ENCODE measurements at places on chromosomes 2 and 18.

DNA sequence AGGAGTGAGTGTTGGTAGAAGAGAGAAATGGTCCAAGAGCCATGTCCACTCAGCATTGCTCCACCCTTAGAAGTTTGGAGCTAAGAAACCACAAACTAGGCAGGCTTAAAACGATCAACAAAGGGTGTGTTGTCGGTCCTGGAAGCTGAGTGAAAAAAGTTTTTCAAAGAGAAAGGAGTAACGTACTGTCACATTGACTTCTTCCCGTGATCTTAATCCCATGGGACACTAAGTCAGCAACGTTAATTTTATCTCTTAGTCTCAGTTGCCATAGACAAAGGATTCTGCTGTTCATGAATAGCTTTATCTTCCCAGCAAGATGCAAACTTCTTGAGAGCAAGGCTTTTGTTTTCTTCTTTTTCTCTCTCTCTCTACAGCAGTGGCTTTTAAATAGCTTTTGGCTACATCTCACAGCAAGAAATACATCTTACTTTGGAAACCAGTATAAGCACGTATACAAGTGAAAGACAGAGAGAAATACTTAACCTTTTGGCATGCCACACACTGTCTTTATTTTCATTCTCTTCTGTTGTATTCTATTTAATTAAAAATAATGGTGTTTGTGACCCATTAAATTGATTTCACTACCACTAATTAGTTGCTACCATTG lies 377.4 kb downstream of the TGIF1 start:
- no peak for DNase-seq

- no peak for DNase-seq
Measured at GRCh38 chr2:33247365-33247764, 229.1 kb upstream of the RASGRP3 start.

- DNase-seq, result no peak
Measured at GRCh38 chr2:123540291-123540690, 484.8 kb upstream of the CNTNAP5 start.

- no peak for DNase-seq
Measured at GRCh38 chr2:226618875-226619605, 180.6 kb downstream of the IRS1 start.

- no peak for DNase-seq
Measured at GRCh38 chr2:228658998-228659397, 477.5 kb upstream of the SPHKAP start.

GRCh38 chr2:221145396-221145795 lies 426.7 kb downstream of the EPHA4 start:
- no peak for DNase-seq

GRCh38 chr2:31674446-31674845 lies 93.7 kb upstream of the SRD5A2 start:
- no peak for DNase-seq

DNA sequence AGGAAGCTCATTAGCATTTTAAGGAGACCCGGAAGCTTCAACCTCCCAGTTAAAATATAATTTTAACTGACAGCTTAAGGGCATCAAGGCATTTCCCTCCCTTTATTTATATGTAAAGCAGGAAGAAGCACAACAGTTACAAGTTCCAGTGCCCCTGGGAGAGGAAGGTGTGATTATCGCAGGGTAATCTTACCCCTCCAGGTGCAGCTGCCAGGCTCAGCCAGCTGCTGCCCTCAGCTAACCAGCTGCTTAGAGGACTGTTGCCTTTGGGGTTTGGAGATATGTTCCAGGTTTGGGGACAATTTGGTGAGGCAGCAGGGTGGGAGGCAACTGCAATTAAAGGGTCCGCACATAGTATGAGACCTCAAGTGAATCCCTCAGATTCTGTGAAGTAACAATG lies 55.3 kb upstream of the SETBP1 start:
- peak; percentile 69 for DNase-seq

DNA sequence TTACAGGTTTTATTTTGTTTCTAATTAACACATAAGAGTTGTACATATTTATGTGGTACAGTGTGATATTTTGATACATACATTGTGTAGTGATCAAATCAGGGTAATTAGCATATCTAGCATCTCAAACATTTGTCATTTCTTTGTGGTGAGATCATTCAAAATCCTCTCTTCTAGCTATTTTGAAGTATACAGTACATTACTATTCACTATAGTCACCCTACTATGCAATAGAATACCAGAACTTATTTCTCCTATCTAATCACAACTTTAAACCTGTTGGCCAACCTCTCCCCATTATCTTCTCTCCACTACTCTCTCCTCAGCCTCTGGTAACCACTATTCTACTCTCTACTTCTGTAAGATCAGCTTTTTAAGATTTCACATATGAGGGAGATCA lies 325.8 kb downstream of the CYP26B1 start:
- no peak for DNase-seq

GRCh38 chr2:24336811-24337210 lies 23.5 kb downstream of the ITSN2 start:
- no peak for DNase-seq

GRCh38 chr2:110828330-110828729 lies 96.0 kb downstream of the ACOXL start:
- DNase-seq, result no peak

DNA sequence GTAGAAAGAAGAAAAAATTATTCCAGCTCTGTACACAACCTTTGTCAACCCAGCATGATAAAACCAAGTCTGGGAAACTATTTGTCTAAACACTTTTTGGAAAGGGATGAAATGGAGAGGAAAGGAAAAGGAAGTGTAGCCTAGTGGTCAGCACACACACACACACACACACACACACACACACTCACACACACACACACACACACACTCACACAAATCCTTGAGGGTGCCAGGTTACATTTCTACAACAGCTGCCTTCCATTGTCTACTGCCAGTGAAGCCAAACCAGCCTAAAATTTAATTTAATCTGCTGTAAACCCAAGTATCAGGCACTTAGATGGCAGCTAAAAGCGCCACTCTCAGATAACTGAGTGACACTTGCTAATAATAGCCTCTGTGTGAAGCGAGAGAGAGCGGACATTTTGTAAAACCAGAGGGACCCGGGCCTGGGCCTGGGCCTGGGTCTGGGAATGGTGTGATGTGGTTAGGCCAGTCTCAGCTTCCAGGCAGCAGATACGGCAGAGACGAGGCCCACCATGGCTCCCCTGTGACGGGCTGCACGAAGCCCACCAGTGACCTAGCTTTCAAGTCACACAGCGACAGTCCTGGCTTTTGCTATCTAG lies 32.4 kb downstream of the BCL11A start:
- DNase-seq, result no peak

- peak; percentile 85 for DNase-seq
Measured at GRCh38 chr2:14781142-14781541, 148.6 kb downstream of the LRATD1 start.

DNA sequence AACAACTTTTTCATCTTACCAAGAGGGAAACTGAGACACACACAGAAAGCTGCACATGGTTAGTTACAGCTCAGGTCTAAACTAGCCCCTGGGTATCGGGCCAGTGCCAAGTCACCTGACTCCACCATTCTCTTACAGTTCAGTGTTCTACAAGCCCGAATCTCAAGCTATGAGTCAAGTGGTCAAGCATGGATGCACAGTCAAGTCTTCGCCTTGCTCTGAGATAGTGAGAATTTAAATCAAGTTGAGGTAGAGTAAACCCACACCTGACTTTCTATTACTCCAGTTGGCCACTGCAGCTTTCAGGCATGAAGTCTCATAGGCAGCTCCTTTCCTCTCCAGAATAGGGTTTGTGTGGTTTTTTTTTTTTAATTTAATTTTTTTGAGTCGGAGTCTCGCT lies 34.5 kb upstream of the ARL5A start:
- DNase-seq, result no peak

GRCh38 chr2:121007490-121007853 lies 271.8 kb downstream of the GLI2 start:
- no peak for DNase-seq

DNA sequence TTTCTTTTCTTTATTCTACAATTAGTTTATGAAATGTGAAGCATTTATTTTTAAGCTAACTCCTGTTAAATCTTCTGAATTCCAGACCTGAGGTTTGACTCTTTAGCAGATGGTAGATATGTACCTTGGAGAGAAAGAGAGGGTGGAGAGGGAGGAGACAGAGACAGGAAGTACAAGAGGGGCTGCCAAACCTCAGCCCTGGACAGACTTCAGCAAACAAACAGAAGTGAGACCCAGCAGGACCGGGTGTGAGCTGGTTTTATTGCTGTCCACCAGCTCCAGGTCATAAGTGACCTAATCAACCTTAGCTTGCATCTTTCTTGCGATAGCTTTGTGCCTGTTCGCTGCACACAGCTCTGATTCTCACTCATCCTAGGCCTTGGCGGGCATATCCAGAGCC lies 168.6 kb downstream of the CNTNAP5 start:
- no peak for DNase-seq

DNA sequence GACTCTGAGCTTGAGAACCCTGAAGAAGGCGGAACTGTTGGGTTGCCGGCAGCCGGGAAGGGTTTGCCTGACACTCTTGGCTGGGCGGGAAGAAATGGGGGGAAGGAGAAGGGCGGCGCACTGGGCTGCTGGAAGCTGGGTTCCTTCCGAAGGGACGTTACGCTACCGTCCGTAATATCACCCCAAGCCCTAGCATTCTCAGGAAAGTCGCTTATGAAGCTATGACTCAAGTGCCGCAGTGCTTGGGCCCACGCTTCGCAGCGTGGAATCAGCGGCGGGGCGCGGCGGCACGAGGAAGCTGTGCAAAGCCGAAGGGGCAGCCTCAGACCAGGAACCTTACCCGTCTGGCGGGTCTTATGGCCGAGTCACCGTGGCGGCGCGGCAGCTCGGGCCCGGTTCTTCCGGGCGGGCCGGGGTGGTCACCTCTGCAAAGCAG lies 50.2 kb upstream of the SIGLEC15 start:
- DNase-seq, result no peak

GRCh38 chr2:199772035-199772976 lies 78.7 kb downstream of the FTCDNL1 start:
- DNase-seq, result no peak

GRCh38 chr18:1052301-1052700 lies 147.6 kb downstream of the ADCYAP1 start:
- no peak for DNase-seq

GRCh38 chr2:8371653-8372052 lies 310.2 kb upstream of the ID2 start:
- DNase-seq, result no peak

DNA sequence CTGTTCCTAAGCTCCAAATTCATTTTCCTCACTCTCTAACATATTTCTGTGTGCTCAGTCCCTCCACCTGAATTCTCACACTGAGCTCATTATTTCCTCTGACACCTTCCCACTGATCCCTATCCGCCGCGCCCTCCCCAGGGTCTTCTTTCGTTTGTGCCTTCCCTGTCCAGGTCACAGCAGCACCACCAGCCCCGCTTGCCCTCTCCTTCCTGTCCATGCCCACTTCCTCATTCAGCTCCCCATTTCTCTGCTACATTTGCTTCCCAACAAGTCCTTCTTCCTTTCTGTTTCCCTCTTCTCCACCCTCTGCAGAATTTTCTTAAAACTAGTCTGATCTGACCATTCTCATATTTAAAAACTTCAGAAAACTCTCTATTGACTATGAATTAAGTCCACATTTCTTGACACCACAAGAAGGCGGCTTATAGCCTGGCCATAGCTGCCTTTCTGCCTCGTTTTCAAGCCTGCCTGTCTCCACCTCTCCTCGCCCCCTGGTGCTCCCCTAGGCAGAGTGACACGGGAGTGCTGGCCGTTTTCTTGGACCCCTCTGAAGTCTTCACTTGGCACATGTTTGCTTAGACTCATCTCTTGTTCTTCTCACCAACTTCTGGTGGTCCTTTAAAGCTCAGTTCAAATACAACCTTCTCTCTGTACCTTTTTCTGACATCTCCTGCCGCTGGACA lies 138.7 kb upstream of the BOD1L2 start:
- DNase-seq, result no peak

DNA sequence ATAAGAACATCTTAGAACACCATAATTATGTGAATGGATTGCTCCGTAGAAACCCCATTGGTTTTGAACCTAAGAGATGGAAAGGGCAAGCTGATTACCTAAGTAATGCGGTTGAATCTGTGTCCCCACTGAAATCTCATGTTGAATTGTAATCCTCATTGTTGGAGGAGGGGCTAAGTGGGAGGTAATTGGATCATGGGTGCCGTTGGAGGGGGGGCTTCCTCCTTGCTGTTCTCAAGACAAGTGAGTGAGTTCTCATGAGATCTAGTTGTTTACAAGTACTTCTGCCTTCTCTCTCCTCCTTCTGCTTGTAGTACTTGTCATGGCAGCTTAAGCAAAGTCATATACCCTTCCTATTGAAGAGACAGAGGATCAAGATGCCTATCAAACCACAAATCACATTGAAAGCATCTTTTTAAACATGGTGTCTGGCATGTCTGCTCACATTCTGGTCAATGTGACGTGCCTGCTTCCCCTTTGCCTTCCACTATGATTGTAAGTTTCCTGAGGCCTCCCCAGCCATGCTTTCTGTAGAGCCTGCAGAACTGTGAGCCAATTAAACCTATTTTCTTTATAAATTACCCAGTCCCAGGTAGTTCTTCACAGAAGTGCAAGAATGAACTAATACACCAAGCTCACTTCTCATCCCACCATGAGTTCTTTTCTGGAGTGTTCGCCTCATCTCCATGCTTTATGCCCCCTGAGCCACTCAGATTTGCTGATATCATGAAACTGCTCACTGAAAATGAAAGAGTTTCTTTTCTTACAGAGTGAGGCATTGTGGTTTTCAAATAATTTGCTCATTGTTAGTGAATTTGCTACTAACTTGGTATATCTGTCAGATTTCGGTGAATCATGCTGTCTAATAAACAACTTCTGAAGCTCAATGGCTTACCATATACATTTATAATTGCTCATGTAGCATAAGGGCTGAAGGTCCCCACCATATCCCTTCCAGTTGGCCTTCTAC lies 23.6 kb downstream of the KCNE4 start:
- no peak for DNase-seq

DNA sequence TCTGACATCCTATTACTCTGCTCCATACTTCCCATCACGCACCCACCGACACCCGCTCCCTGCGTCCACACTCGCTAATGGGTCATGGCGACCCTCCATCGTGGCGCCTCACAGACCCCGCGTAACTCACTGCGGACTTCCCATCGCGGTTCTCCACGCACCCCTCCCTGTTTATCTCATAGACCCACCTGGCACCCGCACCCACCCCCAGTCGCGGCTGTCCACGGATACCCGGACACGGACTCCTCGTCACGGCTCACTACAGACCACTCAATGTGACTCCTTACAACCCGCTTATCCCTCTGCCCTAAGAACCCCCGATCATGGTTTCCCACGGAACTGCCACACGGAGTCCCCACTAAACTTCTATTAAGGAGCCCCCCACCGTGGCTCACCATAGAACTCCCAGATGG lies 458 bp downstream of the CXXC1 start:
- DNase-seq, result peak; percentile 7

GRCh38 chr2:203814661-203815540 lies 52.7 kb upstream of the CTLA4 start:
- DNase-seq, result peak; percentile 83

- no peak for DNase-seq
Measured at GRCh38 chr2:191664823-191665677, 12.9 kb upstream of the NABP1 start.

GRCh38 chr18:13269013-13269280 lies 50.4 kb downstream of the LDLRAD4 start:
- no peak for DNase-seq

- no peak for DNase-seq
Measured at GRCh38 chr2:176999301-176999700, 213.3 kb upstream of the HNRNPA3 start.

GRCh38 chr18:58726671-58727070 lies 55.4 kb downstream of the MALT1 start:
- no peak for DNase-seq

- DNase-seq, result no peak
Measured at GRCh38 chr2:242058116-242058680, 188.7 kb downstream of the RTP5 start.

All from NCI-H526 (cell line).